Hepatocyte (in vitro differentiated cells): ENCODE measurements at places on chromosomes 13 and 19. TPM values are rescaled to one million over a fixed set of nuclear protein-coding genes. Genes with fewer than 3 reads are reported as not detected.

DNA sequence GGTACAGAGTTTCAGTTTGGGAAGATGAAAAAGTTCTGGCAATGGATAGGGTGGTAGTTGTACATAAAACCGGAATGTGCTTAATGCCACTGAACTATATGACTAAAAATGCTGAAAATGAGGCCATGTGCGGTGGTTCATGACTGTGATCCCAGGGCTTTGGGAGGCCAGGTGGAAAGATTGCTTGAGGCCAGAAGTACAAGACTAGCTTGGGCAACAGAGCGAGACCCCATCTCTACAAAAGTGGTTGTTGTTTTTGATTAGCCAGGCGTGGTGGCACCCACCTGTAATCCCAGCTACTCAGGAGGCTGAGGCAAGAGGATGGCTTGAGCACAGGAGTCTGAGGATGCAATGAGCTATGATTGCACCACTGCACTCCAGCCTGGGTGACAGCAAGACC is 12.8 kb downstream of the SMAD9 start:
- H3K4me3 ChIP-seq = no peak overlapping the region
- H3K36me3 ChIP-seq = no peaks in the 10 kb centered on the region
- DNase-seq = no peak
- H3K4me1 ChIP-seq = no peaks in the 10 kb centered on the region

ZNF583 gene
- 9.7 and 11.8 TPM in 2 replicates for total RNA-seq

- no peaks in the 10 kb centered on the region for H3K27me3 ChIP-seq
- H3K27ac ChIP-seq = peak overlapping the region; percentile 100
- no peaks in the 10 kb centered on the region for H3K36me3 ChIP-seq
- no peak for DNase-seq
- peaks cover 43% of the 10 kb centered on the region for H3K4me1 ChIP-seq
Observed at GRCh38 chr19:39405958-39406655, 540 bp upstream of the ZFP36 start.

- no peaks in the 10 kb centered on the region for H3K4me1 ChIP-seq
- no peaks in the 10 kb centered on the region for H3K27me3 ChIP-seq
- no peak for DNase-seq
- no peak overlapping the region for H3K27ac ChIP-seq
Observed at GRCh38 chr13:73664851-73665250, 469.4 kb downstream of the KLF12 start.

GRCh38 chr13:23609414-23609760 is 39.2 kb downstream of the TNFRSF19 start:
- peaks cover 10% of the 10 kb centered on the region for H3K4me1 ChIP-seq
- H3K4me3 ChIP-seq = no peak overlapping the region
- H3K27ac ChIP-seq = peak overlapping the region; percentile 21
- DNase-seq = no peak
- no peaks in the 10 kb centered on the region for H3K27me3 ChIP-seq

FXYD3 gene
- 225 and 235 TPM in 2 replicates for total RNA-seq

DNA sequence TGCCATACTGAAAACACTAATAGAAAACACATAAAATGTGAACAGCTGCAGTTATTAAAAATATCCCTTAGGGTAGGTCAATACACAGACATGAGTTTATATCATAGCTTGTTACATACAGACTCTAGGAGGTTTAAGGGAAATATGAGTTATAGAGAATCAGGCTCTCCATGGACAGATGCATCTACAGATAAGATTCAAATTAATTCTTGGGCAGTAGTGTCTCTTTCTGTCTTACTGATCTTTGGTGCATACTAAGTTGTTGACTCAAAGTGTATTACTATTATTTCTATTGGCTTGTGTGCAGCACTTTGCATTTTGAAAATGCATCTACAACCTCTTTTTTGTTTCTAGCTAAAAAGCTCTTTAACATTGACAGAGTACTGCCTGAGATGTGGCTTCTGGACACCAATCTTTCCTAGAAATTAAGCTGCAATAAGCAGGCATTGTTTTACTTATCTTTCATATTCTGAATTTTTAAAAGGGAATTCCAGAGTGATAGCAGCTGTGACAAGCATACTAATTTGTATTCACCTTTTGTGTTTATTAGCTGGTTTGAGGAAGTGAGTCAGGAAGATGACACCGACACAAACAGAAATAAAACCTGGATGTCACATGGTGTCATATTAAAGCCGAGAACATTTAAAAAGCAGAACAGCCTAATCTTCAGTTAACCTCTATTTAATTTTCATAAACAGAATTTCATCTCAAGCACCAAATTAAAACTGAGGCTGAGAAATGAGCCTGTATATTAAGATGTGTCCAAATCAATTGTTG is 399.0 kb downstream of the PCDH9 start:
- no peak overlapping the region for H3K27ac ChIP-seq
- no peaks in the 10 kb centered on the region for H3K4me1 ChIP-seq
- no peak for DNase-seq

MAP2K7 gene
- 13.6 and 13.8 TPM in 2 replicates for total RNA-seq

DNA sequence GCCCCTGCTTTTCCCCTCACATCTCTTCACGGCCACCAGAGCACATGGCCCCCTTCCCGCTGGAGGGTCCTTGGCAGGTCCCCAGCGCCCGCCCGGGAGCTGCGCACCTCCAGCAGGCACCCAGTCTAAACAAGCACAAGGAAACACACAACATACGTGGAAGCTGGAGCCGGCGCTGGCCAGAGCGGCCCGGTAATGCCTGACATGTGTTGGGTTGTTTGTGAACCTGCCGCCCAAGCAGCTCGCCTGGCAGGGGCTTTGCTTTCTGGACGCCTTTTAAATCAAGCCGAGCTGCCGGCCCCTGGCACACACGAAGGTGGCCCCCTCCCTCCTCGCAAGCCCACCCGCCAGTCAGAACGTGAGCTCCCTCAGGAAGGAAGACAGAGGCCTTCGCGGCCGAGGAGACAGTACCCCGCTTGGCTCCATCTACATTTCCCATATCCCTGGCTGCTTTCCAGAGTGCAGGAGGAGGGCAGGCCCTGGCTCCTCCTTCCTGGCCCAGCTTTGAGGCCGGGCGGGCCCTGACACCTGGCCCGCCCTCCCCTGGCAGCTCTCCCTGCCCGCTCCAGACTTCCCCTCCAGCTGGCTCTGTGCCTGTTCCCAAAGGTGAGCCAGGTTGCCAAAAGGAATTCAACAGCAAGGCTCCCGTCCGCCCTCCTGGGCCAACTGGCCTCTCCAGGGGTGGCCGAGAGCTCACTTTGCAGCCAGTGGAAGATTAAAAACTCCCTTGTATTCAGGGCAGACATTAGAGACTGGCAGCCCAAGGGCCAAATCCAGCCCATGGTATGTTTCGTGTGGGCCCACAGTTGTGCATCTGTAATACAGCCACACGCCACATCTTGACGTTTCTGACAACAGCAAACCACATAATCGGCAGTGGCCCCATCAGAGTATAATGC is 28.7 kb downstream of the COMP start:
- peak; percentile 79 for DNase-seq
- H3K4me1 ChIP-seq = peaks cover 23% of the 10 kb centered on the region
- peak overlapping the region; percentile 88 for H3K27ac ChIP-seq
- no peaks in the 10 kb centered on the region for H3K27me3 ChIP-seq

ZNF492 gene
- total RNA-seq = not detected in 2 replicates

- no peaks in the 10 kb centered on the region for H3K4me1 ChIP-seq
- DNase-seq = peak; percentile 71
- no peak overlapping the region for H3K27ac ChIP-seq
- H3K4me3 ChIP-seq = no peak overlapping the region
Observed at GRCh38 chr19:32599736-32600157, 18.8 kb downstream of the PDCD5 start.

- H3K27me3 ChIP-seq = no peaks in the 10 kb centered on the region
- no peak for DNase-seq
- H3K36me3 ChIP-seq = no peaks in the 10 kb centered on the region
- no peak overlapping the region for H3K27ac ChIP-seq
- no peaks in the 10 kb centered on the region for H3K4me1 ChIP-seq
- H3K4me3 ChIP-seq = no peak overlapping the region
Observed at GRCh38 chr13:112877976-112878955, 90.7 kb upstream of the MCF2L start.

GRCh38 chr13:27242702-27243101 is 8.7 kb upstream of the RPL21 start:
- H3K27me3 ChIP-seq = no peaks in the 10 kb centered on the region
- H3K36me3 ChIP-seq = no peaks in the 10 kb centered on the region
- no peak overlapping the region for H3K27ac ChIP-seq
- no peaks in the 10 kb centered on the region for H3K4me1 ChIP-seq
- no peak for DNase-seq

DNA sequence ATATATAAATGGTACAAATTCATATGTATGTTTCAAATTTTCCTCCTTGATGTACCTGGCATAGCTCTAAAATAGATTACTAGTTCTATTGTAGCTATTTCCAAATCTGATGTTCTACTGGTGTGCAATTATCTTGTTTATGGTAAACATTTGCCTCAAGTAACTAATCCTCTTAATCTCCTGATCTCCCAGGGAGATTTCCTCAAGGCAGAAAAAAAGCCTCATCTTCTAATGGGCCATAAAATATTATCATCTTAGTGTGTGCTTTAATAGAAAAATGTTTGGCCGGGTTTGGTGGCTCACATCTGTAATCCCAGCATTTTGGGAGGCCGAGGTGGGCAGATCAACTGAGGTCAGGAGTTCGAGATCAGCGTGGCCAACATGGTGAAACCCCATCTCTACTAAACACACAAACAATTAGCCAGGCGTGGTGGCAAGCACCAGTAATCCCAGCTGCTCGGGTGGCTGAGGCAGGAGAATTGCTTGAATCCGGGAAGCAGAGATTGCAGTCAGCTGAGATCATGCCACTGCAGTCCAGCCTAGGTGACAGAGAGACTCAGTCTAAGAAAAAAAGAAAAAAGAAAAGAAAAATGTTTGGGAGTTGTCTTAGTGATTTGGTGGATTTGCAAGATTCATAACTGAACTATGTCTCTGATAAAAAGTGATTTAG is 498.9 kb upstream of the SLITRK5 start:
- H3K4me1 ChIP-seq = no peaks in the 10 kb centered on the region
- H3K4me3 ChIP-seq = no peak overlapping the region
- DNase-seq = no peak
- H3K27ac ChIP-seq = no peak overlapping the region
- no peaks in the 10 kb centered on the region for H3K36me3 ChIP-seq

KCNC3 gene
- 0.24 and 0.40 TPM in 2 replicates for total RNA-seq

DNA sequence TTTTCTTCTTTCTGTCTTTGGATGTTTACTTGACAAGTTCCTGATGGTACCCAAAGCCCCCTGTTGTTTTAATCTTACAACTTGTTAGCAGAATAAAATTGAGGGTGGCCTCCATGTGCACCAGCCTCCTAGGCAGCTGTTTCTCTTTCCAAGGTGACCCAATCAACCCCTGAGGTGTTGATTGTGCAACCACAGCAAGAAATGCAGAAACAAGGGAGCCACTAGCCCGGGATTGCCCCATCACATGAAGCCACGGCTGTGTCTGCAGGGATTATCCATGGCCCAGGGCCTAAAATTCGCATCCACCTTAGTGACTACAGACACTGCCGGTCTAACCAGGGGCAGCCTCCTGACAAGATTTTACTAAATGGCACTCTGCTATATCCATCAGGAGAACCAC is 14.4 kb downstream of the CEACAM4 start:
- no peak for DNase-seq
- no peaks in the 10 kb centered on the region for H3K27me3 ChIP-seq
- no peaks in the 10 kb centered on the region for H3K36me3 ChIP-seq
- H3K4me1 ChIP-seq = no peaks in the 10 kb centered on the region
- H3K4me3 ChIP-seq = no peak overlapping the region

DNA sequence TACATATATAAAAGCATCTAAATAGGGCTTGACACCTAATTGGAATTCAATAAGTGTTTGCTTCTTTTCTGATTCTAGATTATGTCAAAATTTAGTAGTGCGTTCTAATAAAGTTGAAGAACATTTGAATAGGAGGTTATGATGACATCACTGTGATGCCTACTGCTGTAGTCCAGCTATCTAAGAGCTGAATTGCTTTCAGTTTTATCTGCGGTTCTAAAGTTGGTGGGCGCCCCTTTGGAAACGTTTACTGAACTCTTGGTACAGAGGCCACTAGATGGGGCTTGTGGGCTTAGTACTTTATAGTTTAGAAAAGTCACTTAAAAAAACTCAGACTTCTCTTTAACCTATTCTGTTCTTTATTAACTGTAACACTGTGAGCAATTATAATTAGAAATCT is 776.9 kb downstream of the GPC5 start:
- H3K36me3 ChIP-seq = no peaks in the 10 kb centered on the region
- no peaks in the 10 kb centered on the region for H3K4me1 ChIP-seq
- no peak overlapping the region for H3K27ac ChIP-seq
- peak; percentile 81 for DNase-seq

DNA sequence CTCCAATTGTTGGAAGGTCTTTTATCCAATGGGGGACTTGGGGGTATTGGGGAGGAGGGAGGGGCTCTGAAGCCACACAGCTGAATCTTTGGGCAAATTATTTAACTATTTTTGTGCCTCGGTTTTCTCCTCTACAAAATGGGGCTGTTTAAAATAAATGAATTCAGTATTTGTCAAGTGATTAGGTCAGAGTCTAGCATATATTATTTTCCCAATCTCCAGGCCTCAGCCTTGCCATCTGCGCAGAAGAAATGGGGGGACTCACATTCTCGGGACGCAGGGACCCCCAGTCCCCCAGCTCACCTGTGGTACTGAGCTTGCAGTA is 1.5 kb downstream of the TLE5 start:
- peak overlapping the region; percentile 93 for H3K27ac ChIP-seq
- no peaks in the 10 kb centered on the region for H3K27me3 ChIP-seq
- no peaks in the 10 kb centered on the region for H3K36me3 ChIP-seq
- H3K4me3 ChIP-seq = peak overlapping the region; percentile 96
- peaks cover 51% of the 10 kb centered on the region for H3K4me1 ChIP-seq

DNA sequence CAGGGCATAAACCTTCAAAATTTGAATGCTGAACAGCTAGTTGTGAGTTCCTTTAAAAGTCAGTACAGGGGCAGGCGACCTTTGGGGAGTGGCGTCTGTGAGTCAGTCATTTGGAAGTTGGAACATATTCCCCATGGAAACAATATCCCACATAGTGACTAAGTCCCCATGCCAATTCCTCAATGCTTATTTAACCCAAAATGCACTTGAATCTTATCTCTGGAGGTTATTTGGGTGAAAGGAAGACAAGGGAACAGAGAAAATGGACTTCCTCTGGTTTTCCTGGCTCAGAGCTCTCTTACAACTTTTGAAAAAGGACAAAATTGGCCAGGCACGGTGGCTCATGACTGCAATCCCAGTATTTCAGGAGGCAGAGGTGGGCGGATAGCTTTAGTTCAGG is 479.2 kb upstream of the NBEA start:
- H3K36me3 ChIP-seq = no peaks in the 10 kb centered on the region
- no peak overlapping the region for H3K27ac ChIP-seq
- H3K4me1 ChIP-seq = peaks cover 11% of the 10 kb centered on the region
- DNase-seq = no peak
